ENCODE measurements at places on chromosomes 5 and 9. TPM values are rescaled to one million over a fixed set of nuclear protein-coding genes. Genes with fewer than 3 reads are reported as not detected.
A peak's percentile ranks its signal among the peaks of the same experiment; 100 is the strongest.

DNA sequence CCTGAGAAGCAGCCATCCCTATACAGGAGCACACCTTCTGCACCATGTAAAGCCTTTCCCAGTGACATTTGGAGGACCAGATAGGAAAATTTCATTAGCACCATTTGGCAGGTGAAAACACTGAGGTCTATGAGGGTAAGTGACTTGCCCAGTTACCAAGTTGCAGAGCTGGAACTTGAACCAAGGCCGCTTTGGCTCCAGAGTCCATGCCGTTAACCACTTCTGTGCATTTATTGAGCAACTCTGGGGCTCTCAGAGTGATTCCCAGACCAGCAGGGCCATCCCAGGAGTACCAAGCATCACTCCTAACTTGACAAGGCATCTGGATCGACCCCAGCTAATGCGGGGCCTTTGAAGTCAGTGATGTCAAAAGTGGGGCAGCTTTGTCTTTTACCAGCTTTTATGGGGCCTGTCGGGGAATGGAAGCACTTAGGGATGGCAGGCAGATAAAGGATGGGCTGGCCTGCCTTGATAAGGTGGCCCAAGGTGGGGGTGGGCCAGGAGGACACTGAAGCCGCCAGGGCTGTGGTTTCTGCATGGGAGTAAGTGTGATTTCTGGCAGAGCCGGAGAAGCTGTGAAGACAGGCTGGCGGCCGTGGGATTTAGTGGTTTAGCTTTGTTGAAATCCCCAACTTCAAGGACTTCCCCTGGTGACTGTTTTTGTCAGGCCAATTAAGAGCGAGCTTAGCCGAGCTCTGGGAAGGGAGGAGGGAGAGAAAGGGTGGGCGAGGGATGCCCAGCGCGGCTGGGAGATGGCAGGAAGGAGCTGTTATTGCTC lies 127.3 kb downstream of the MACROH2A1 start:
- DNase-seq: no peak

- DNase-seq: no peak
Measured at GRCh38 chr9:27633764-27634163, 60.5 kb upstream of the C9orf72 start.

DNA sequence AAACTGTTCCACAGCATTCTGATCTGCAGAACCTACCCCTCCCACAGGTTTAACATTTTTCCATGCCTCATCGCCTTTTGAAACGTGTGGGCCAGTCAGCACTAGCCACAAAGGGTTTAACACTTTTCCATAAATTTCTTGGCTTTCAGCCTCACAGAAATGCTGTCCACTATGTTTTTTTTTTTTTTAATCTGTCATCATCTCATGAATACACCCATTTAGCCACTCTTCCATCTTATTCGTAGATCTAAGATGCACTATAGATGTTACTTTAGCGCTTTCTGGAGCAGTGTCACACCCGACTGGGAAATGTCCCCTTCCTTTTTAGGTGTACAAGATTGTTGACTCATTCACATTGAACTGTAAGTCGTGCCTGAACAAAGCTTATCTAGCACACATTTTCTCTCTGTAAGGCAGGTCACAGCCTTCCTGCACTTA lies 62.3 kb downstream of the GCNT1 start:
- no peak for DNase-seq

GRCh38 chr5:947626-948471 lies 55.2 kb downstream of the TRIP13 start:
- DNase-seq: no peak

- DNase-seq: no peak
Measured at GRCh38 chr5:109028608-109029299, 281.1 kb downstream of the FER start.

GRCh38 chr9:12629067-12629466 lies 64.1 kb upstream of the TYRP1 start:
- DNase-seq: no peak

DNA sequence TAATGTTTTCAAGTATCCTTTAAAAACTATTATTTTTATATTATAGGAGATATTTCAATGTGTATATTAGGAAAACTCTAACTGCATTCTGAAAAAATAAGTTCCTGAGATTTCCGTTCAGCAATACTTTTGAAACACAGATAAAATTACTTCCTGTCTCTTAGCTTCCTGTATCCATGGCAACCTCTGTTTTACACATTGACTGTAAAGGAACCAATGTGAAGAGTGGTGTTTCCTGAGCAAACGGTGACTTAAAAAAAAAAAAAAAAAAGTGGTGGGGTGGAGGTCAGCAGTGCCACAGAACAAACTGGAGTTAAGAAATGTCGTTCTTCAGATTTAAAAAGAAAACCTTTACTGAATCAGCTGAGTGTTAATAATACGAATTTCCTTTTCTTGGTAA lies at the start of gene LRRC70:
LRRC70 (plus strand) TSS at position 280 of the 400 bp plus-strand sequence. CDS start 620 bp downstream, outside the sequence.
- no peak for DNase-seq

DNA sequence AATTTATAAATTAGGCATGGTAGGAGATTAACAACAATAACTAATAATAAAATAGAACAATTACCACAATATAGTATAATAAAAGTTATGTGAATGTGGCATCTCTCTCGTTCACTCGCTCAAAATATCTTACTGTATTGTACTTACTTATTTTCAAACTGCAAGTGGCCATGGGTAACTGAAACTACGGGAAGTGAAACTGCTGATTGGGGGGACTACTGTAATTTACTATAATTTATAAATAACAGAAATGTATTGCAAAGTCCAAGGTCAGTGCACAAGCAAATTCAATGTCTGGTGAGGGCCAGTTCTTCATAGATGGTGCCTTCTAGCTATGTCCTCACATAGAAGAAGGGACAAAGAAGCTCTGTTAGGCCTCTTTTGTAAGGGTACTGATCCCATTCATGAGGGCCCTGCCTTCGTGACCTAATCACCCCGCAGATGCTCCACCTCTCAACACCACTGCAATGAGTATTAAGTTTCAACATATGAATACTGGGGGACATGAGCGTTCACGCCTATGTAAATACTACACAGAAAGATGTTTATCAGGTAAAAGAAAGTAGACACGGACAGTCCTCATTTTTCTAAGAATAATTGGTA lies 39.0 kb downstream of the KCNIP1 start:
- no peak for DNase-seq

- no peak for DNase-seq
Measured at GRCh38 chr5:109916481-109917153, 226.9 kb downstream of the MAN2A1 start.

DNA sequence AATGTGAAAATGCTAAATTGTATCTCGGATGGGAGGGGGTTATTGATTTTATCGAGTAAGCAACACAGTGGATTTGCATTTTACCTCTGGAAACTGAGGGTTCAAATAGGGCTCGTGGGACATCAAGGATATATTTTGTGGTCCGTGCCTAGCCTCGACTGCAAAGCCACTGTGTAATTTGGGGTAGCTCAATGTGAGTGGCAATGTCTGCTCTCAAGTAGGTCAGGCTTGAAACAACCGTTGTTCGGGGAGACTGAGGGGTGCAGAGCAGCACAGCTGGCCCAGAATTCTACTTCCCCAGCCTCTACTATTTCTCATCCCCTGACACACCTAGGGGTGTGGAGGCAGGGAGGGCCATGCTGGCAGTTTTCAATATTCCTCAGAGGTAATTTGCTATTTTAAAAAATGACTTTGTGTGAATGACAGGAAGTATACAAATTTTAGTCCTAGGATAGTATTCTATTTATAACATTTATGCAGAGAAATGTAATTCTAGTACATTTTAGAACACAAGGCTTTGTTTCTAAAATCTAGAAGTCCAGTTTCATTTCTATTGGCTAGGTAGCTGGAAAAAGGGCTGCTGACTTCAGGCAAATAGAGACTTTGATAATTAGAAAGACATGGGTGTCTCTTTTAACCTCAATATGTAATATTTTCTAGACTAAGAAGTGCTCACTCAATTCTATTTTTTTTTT lies 1.4 kb upstream of the DAB2 start:
- DNase-seq: no peak

DNA sequence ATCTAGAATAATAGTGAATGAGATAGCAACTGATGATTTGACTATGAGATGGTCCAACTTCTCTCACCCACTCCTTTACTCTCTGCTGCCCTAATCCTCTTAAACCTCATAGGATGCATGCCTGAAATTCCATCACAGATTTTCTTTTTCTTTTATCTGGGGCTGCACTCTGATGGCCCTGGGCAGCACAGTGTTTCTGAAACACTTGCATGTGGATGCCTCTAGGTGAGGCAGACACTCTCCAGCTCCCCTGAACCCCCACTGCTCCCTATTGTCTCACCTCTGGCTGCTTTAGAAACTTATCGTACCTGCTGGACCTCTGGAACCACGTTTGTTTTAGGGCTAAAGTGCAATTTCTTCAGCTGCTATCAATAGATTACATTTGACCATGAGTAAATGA lies 67.5 kb downstream of the HTR4 start:
- DNase-seq: no peak

- DNase-seq: no peak
Measured at GRCh38 chr9:123696476-123696875, 233.4 kb downstream of the DENND1A start.

GRCh38 chr9:33178972-33179697 lies 12.0 kb upstream of the B4GALT1 start:
- no peak for DNase-seq

DNA sequence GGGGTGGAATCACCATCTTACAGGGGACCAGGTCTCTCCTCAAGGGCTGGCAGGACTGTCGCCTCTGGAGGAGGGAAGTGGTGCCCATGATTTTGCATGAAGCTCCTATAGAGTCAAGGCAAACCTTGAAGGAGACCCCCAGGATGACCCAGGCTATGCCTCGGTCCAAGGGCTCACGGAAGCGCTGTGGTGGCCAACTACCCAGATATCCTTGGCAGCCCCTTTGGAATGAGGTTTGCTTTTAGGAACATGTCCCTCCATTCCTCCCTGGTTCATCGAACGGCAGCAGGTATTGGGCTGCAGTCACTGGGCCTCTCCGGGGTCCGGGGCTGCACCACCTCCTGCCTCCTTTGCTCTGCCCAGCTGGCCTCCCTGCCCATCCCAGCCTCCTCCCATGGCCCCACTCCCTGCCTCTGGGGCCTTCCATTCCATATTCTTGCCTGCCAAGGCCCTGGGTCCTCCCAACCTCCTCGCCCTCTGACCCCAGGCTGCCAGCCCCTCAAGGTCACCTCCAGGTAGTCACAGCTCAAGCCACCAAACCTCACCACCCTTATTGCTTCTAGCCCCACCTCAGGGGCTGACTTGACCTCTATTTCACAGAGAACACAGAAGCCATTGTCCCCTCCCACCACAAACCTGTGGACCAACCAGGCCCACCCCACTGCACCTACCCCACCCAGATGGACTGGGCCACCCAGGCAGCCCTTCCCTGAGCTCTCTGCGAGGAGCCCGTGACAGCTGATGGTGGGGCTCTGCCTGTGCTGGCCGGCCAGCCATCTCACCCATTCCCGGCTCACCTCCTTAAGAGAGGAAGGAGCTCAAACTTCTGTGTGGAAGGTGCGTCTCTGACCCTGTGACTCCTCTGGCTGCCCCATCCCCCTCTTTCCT lies 3.6 kb upstream of the IL3 start:
- peak; percentile 24 for DNase-seq

- no peak for DNase-seq
Measured at GRCh38 chr5:172371684-172372083, 82.6 kb downstream of the SH3PXD2B start.

- DNase-seq: no peak
Measured at GRCh38 chr5:58794875-58795274, 212.0 kb downstream of the RAB3C start.

DNA sequence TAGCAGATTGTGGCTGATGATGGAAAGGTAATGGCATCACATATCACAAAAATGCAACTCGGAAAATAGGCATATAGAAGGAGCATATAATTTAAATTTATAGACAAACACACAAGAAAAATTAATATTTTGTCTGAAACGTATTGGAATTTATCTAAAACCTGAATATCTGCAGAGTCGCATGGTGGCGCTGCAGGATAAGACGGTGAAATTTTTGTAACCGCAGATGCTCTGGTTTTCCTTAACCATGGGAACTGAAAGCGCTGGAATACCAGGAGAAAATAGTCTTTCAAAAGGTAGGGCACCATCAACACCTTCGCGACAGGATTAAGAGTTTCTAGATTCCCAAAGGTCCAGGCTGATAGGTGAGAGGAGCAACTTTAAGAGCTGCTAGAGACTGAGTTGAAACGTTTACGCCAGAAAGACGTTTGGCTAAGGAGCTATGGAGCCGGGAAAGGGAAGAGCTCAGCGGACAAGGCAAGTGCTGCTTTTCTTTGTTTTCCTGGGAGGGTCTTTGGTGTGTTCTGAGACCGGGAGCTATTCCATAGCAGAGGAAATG lies 11.0 kb upstream of the PCDHB15 start:
- no peak for DNase-seq

DNA sequence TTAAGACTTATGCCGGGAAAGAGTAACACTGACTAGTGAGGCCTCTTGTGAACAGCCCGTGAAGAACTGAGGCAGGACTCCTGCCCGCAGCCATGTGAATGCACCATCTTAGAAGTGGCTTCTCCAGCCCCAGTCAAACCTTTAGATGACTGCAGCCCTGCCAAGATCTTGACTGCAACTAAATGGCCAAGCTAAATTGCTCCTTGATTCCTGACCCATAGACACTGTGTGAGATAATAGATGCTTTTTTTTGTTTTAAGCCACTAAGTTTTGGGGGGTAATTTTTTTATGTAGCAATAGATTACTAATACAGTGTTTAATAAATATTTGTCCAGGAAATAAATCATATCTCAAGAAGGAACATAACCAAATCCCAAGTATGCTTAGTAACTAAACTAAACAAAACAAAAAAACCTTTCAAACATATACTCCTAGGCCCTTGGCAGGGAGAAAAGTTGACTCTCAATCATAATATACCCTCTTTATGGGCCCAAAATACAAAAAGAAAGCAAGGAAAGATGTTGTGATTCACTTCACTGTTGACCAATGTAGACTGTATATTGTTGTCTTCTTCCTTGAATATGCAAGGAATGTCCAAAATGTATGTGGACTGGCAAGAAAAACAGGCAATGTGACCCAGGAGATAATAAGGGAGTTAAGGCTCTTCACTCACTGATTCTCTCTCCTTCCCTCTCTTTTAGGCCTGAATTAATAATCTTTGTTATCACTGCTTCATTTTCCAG lies 79.7 kb upstream of the ZNF366 start:
- DNase-seq: no peak

DNA sequence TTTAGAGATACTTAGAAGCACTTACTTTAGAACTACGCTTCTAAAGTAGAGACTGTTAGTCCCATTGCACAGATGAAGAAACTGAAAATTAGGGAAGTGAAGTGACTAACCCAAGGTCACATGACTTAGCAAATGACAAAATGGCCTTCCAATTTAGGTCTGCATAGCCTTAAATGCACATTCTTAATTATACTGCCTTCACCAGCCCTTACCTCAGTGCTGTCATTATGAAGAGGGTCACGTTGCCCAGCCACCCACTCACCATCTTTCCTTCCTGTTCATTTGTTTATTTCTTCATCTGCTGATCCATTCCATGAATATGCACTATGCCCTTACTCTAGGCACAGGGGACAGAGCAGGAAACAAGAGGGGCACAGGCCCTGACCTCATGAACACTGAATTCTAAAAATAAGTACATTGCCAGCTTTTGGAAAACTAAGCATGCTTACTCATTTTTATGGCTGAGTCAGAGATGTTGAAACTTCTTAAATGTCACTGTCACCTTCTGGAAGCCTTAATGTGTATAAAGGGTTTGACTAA lies 8.6 kb downstream of the HAVCR2 start:
- DNase-seq: no peak

- DNase-seq: peak; percentile 28
Measured at GRCh38 chr5:390623-391491, 52.1 kb upstream of the EXOC3 start.

The UNC5A gene
- total RNA-seq: not detected

The ENHO gene
- total RNA-seq: 9.6 TPM

The MSX2 gene
- total RNA-seq: 0.08 TPM

The DAB2 gene
- 25.6 TPM for total RNA-seq

The IQGAP2 gene
- 92.8 TPM for total RNA-seq

The FOXD4L3 gene
- 0.08 TPM for total RNA-seq

The TMEM203 gene
- 21.5 TPM for total RNA-seq

The EGFLAM gene
- 4.9 TPM for total RNA-seq
